ENCODE measurements at places on chromosomes 5 and 9.

DNA sequence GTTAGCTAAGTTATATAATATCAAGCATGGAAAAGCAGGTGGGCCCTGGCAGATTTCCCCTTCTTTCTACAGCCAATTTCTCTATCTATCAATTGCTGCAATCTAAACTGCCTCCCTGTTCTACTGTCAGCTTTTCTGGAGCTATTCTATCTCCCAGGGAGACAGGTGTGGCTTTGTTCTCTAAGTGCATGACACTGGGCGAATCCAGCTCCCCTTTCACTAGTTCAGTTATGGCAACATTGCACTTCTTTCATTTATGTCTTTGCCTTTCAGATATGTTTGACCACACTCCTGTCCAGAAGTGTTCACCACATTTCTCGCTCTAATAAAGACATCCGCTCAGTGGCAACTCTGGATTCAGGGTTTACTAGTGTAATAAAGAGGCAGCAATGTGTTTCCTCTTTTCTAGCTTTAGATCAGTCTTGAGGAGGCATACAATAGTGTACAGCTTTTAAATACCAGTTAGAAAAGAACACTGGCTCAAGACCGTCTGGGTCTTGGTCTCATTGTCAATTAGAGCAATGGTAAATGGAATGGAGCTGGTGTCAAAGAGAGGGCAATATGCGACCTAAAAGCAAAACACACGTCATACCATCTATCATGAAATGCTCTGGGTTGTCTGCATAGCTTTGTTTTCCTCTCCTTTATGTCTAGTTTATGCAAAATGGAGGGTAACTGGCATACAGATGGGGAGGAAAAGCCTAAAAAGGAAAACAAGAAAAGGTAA, 197.0 kb downstream of the SLF1 start:
- no peak overlapping the region for H3K27ac ChIP-seq
- H3K36me3 ChIP-seq = no peaks in the 10 kb centered on the region
- DNase-seq = no peak
- H3K27me3 ChIP-seq = no peaks in the 10 kb centered on the region
- no peaks in the 10 kb centered on the region for H3K4me1 ChIP-seq
- H3K4me3 ChIP-seq = no peak overlapping the region

DNA sequence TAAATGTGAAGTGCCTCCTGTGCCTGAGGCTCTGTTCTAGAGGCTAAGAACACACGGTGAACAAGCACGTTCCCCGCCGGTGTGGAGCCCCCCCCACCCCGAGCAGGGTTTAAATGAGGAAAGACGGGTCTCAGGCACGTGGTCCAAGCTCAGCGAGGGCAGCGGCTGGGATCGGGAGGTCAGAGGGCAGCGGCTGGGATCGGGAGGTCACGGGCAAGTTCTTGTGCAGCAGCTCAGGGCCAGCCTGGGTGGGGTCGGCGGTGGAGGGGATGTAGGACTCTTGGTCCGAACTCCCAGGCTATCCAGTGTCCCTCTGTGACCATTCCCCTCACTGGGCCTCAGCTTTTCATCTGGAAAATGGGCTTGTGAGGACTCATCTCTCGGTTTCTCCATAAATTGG, 2.7 kb upstream of the GBGT1 start:
- H3K36me3 ChIP-seq = no peaks in the 10 kb centered on the region
- H3K4me3 ChIP-seq = no peak overlapping the region

GRCh38 chr9:18811171-18811570, 221.8 kb downstream of the SAXO1 start:
- no peak overlapping the region for H3K27ac ChIP-seq
- no peaks in the 10 kb centered on the region for H3K27me3 ChIP-seq
- no peak for DNase-seq
- H3K4me3 ChIP-seq = no peak overlapping the region

DNA sequence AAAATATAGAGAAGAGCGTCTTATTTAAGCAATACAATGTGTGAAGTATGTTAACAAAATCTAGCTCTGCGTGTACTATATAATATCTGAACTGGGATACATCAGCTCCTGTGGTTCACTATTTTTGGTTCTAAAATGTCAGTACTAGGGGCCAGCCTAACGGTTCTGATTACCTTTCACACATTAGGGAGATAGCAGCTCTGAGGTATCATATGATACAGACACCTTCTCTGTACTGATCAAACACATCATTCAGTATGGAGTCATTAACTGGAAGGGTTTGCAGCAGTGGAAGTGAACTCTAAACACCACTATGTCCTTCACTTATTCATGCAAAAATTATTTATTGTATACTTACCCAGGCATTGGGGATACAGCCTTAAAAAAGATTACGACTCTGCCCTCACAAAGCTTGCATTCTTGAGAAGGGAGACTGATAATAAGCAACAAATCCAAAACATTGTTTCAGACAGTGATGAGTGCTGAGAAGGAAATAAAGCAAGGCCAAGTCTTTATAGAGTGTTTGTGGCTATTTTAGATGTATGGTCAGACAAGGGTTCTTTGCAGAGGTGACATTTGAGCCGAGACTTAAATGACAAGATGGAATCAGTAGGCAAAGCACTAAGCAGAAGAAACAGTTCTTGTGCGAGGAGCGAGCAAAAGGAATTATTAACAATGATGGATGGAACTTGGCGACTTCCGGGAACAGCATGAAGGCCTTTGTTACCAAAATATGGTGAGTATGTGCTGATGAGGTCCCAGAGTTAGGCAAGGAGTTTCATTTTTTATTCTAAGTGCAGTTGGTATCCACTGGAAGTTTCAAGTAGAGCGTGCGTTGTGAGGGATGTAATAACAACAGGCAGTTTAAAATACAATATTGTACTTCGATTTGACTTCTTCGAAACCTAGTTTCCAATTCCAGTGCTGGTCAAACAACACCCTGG, 1.8 kb upstream of the LNPEP start:
- DNase-seq = peak; percentile 22
- H3K36me3 ChIP-seq = no peaks in the 10 kb centered on the region
- peaks cover 28% of the 10 kb centered on the region for H3K4me1 ChIP-seq

DNA sequence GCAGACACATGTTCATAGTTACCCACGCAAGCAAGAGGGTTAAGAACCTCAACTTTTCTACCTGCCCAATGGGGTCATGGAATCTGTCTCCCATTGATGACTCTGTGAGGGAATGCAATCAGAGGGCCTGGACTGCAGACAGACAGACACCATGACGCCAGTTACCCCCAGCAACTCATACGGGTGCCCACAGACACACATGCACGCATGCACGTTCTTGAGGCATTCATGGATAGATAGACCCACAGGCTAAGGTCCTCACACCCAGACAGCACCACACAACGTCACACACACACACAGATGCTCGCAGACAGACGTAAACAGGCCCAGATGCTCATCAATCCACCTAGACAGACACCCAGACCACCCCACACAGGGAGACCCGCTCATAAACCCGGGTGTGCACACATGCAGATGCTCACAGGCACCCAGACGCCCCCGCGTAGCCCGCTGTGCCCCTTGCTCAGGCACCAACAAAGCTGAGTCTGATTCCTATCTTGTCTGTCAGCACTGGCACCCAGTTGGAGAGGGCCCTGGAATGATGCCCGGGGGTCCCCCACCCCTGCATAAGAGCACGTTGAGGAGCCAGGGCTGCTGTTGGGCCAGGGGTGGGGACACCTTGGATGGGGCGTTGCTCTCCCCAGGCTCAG, 23.6 kb downstream of the LHX2 start:
- H3K27me3 ChIP-seq = peaks cover 71% of the 10 kb centered on the region
- no peak overlapping the region for H3K27ac ChIP-seq
- H3K4me1 ChIP-seq = no peaks in the 10 kb centered on the region
- no peak for DNase-seq
- H3K4me3 ChIP-seq = no peak overlapping the region

DNA sequence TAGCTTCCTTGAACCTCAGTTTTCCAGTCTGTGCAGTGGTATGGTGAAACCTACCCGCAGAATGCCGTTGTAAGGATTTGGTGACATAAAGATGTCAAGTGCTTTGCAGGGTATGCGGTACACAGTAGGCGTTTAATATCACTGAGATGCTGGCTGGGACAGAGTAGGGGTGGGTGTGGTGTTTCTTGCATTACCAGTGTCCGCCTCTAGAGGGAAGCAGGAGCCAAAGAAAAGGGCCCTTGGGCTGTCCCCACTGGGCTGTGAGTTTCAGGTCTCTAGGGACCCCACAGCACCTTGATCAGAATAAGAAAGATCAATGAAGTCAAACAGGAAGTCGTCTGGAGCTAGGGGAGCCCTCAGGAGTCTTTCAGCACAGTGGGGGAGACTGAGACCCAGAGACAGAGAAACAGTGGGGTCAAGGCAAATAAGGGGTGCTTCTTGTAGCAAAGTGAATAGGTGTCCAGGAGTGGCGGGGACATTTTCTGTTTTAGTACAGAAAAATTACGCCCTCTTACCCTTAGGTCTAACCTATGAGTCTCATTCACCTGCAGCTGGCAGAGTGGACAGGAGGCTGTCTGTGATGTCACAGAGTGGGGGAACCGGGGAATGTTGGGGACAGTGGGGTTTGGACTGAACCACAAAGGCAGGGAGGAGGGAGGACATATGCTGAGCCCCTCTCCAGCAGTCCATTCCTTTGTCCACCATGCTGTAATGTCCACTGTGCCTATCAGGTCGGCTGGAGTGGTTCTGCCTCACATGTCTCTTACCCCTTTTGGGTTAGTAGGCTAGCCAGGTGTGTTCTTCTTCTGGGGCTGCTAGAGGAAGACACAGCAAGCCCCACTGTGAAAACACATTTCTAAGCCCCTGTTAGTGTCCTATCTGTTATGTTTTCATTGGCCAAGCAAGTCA, 4.7 kb upstream of the TEX53 start:
- H3K4me3 ChIP-seq = no peak overlapping the region
- H3K4me1 ChIP-seq = no peaks in the 10 kb centered on the region
- no peaks in the 10 kb centered on the region for H3K27me3 ChIP-seq
- no peak overlapping the region for H3K27ac ChIP-seq

- no peak overlapping the region for H3K4me3 ChIP-seq
- peaks cover 5% of the 10 kb centered on the region for H3K27me3 ChIP-seq
- no peaks in the 10 kb centered on the region for H3K36me3 ChIP-seq
- no peak for DNase-seq
- H3K4me1 ChIP-seq = peaks cover 4% of the 10 kb centered on the region
- H3K27ac ChIP-seq = no peak overlapping the region
Measured at GRCh38 chr5:138790684-138791083, 37.5 kb downstream of the CTNNA1 start.

- no peak overlapping the region for H3K27ac ChIP-seq
- H3K4me3 ChIP-seq = no peak overlapping the region
- H3K4me1 ChIP-seq = no peaks in the 10 kb centered on the region
- no peaks in the 10 kb centered on the region for H3K27me3 ChIP-seq
Measured at GRCh38 chr9:31146485-31147166, 1237.8 kb upstream of the ACO1 start.

DNA sequence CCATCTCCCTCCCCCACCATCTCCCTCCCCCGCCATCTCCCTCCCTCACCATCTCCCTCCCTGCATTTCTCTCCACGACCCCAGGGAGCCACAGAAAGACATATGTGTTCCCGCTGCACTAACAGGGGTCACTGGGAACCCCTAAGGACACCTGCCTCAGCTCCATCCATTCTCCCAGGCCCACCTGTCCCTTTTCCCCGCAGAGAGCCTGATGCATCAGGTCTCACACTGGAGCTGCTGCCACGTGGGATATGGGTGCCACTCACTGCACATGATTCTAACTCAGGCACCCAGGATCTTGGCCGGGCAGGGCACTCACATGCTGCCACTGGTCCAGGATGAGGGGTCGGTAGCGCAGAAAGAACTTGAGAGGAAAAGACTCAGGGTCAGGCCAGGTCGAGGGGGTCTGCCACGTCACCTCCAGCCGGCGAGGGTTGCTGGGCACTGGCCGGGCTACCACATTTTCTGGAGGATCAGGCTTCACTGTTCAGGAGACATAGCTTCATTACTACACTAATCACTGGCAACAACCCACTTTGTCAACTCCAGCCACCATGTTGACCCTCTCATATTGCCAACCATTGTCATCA, 33.2 kb upstream of the ENHO start:
- H3K36me3 ChIP-seq = no peaks in the 10 kb centered on the region
- DNase-seq = no peak
- peaks cover 22% of the 10 kb centered on the region for H3K27me3 ChIP-seq
- H3K4me1 ChIP-seq = no peaks in the 10 kb centered on the region
- no peak overlapping the region for H3K27ac ChIP-seq
- no peak overlapping the region for H3K4me3 ChIP-seq

GRCh38 chr5:158773161-158773560, 326.6 kb downstream of the EBF1 start:
- H3K27ac ChIP-seq = no peak overlapping the region
- DNase-seq = no peak
- no peaks in the 10 kb centered on the region for H3K27me3 ChIP-seq
- no peaks in the 10 kb centered on the region for H3K4me1 ChIP-seq
- H3K36me3 ChIP-seq = no peaks in the 10 kb centered on the region
- no peak overlapping the region for H3K4me3 ChIP-seq

DNA sequence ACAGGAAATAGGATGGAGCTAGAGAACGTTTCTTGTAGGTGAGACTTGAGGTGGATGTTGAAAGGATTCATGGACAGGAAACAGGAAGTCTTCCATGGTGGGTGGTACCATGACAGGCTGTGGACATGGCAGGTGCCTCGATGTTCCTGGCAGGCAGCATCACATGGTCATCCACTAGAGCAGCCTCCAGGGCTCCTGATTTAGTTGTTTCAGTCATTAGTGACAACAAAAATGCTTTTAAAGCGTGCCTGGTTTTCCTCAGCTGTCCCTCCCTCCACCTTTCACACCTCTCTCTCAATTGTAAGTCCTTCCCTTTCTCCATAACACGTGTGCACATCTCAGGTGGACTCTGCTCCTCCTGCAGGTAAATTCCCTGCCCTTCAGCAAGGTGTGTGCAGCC, 25.2 kb upstream of the ASPN start:
- H3K4me3 ChIP-seq = no peak overlapping the region
- no peaks in the 10 kb centered on the region for H3K27me3 ChIP-seq
- no peaks in the 10 kb centered on the region for H3K36me3 ChIP-seq
- DNase-seq = no peak
- H3K4me1 ChIP-seq = no peaks in the 10 kb centered on the region
- no peak overlapping the region for H3K27ac ChIP-seq

DNA sequence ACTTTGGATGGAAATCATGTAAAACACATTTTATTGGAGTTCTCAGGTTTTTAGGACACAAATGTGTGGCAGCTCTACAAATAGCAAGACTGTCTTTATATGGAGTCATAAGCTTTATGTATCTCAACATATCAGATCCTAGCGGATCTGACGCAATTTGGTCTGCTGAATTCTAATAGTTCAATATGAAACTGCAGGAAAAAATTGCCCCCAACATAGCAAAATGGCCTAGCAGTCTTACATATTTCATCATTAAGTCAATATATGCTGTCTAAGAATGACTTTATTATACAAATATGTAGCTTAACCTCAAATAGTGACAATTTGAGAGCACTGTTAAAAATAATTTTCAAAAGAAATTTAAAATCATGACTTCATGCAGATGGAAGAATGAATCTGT, 244.3 kb downstream of the TAF11L14 start:
- no peaks in the 10 kb centered on the region for H3K36me3 ChIP-seq
- H3K27me3 ChIP-seq = no peaks in the 10 kb centered on the region
- H3K4me3 ChIP-seq = no peak overlapping the region

Data from CD4-positive, alpha-beta T cell (primary cell).